ENCODE measurements at places on chromosomes 5 and 9.
A peak's percentile ranks its signal among the peaks of the same experiment; 100 is the strongest.

GRCh38 chr9:105391288-105391687 is 56.5 kb upstream of the FSD1L start:
- DNase-seq = no peak

DNA sequence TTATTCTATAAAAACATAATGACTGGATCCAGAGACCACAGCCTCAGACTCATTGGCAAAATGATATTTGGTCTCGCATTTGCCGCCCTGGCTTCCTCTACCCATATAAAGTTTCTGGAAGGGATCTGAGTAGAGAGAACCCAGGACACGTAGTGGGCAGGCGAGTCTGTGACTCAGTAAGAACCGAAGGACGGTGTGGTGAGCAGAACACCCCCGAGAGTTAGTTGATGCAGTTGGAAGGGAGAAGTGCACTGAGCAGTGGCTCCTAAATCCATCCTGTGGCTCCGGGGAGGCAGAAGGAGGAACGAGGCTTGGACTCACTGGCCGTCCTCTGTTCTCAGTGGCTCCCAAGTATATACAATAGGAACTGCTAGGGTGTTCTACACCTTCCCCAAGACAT is 11.5 kb downstream of the SPRY4 start:
- DNase-seq = no peak

GRCh38 chr5:160420331-160420610 is 1.4 kb upstream of the PTTG1 start:
- DNase-seq = no peak

- DNase-seq = no peak
These were observed 127.0 kb downstream of the RPS23 start for GRCh38 chr5:82151204-82151603.

- DNase-seq = no peak
These were observed 103.2 kb downstream of the DPYSL3 start for GRCh38 chr5:147406636-147407035.

DNA sequence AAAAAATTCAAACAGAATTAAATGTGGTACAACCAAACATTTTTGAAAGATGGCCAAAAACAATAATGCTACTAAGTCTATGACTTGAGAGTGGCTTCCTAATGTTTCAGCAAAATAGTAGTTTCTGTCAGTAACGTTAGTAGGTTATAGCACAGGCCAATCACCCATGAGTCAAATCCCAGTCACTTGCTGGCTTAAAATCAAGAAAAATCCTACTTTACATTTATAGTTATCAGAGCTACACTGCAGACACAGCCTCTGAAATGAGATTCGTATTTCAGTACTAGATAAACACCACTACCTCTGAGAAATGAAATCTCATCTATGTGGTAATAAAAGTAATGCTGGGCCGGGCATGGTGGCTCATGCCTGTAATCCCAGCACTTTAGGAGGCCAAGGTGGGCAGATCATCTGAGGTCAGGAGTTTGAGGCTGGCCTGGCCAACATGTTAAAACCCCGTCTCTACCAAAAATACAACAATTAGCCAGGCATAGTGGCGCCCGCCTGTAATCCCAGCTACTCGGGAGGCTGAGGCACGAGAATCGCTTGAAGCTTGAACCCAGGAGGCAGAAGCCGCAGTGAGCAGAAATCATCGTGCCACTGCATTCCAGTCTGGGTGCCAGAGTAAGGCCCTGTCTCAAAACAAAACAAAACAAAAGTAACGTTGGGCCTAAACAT is 6.1 kb downstream of the ZDHHC21 start:
- no peak for DNase-seq

DNA sequence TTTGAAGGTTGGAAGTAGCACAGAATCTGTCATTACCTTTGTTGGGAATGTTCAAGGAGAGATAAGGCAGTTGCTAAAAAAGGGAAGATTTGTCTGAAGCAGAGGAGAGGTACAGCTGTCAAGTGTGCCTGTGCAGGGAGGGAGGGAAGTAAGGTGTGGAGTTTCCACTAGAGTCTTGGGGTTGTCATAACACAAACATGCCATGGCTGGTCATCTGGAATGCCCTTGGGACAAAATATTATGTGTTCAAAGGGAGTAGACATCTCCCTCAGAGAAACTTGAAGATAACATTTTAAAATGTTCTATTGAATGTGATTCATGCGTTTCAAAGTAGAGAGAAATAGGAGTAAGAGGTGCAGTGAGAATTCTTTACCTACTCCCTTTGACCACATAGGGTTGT is 95.0 kb downstream of the MUSK start:
- no peak for DNase-seq

- DNase-seq = no peak
These were observed 614.5 kb downstream of the EFNA5 start for GRCh38 chr5:107056278-107056677.

DNA sequence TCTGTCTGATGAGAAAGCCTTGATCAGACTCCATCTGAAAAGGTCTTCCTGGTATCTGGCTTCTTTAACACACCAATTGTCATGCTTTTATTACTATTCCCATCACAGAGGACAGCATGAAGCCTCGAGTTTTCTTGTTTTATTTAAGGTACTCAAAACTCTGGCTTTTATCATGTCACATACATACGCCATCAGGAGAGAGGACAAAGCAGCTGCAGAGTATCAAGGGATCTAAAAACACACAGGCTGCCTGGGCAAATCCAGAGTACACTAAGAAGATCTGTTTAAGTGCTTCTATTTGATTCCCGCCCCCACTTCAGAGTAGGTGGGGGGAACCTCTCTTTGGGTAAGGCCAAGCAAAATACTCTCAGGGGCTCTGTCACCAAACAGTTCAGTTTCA is 277.2 kb downstream of the SPOCK1 start:
- no peak for DNase-seq

GRCh38 chr5:83527722-83528438 is 56.3 kb downstream of the VCAN start:
- DNase-seq = no peak

DNA sequence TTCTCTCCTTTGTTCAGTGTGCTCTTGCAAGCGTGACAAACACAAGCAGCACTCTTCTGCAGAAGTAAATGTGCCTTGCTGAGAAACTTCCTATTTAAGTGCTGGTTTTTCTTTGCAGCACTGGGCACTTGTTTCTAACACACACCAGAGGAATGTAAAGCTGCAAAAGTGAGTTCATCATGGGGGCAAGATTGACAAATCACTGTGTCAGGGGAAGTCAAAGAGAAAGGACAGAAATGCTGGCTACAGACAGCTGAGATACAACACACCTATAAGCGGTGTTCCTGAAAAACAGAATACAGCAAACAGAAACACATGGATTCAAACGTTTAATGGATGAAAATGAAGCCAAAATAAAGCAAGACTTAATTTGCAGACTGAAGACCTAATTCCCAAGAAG is 19.6 kb downstream of the ROR2 start:
- DNase-seq = no peak

GRCh38 chr5:170636206-170636605 is 132.4 kb downstream of the KCNIP1 start:
- no peak for DNase-seq

DNA sequence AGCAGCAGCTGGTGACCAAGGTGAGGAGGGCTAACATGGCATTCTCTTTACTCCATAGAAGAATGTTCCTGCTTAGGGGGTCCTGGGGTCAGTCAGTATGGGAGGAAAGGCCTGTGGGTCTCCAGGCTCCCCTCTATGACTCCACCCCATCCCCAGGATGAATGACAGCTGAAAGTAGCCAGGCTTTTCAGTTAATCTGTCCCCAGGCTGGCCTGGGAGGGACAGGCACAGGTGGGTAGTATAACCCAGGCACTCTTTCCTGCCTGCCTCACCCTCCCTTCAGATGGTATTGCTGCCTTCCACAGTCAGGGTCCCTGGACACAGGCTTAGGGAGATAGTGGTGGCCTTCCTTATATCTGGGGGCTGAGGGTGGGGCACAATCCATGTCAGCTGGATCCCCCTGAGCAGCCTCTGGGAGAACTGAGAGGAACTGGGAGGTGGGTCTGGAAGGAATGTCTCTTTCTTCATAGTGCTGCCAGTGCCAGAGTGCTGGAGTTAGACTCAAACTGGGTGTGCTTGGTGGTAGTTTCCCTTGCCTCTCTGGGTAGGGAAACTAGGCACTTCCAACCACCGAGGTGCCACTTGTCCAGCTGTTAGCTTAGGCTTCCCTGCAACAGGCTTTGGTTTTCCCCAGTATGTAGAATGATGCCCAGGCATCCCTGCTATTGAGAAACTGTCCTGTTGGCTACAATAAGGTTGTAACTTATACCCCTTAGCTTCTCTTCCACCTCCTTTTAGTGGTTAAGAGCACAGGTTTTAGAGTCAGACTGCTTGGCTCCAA is 27.8 kb downstream of the LARP1 start:
- no peak for DNase-seq

GRCh38 chr5:32711681-32712480 is 760 bp downstream of the NPR3 start:
- DNase-seq = no peak

- no peak for DNase-seq
These were observed 78.8 kb downstream of the F2RL2 start for GRCh38 chr5:76544268-76544926.

- no peak for DNase-seq
These were observed 48.7 kb downstream of the PCSK1 start for GRCh38 chr5:96384353-96384752.

DNA sequence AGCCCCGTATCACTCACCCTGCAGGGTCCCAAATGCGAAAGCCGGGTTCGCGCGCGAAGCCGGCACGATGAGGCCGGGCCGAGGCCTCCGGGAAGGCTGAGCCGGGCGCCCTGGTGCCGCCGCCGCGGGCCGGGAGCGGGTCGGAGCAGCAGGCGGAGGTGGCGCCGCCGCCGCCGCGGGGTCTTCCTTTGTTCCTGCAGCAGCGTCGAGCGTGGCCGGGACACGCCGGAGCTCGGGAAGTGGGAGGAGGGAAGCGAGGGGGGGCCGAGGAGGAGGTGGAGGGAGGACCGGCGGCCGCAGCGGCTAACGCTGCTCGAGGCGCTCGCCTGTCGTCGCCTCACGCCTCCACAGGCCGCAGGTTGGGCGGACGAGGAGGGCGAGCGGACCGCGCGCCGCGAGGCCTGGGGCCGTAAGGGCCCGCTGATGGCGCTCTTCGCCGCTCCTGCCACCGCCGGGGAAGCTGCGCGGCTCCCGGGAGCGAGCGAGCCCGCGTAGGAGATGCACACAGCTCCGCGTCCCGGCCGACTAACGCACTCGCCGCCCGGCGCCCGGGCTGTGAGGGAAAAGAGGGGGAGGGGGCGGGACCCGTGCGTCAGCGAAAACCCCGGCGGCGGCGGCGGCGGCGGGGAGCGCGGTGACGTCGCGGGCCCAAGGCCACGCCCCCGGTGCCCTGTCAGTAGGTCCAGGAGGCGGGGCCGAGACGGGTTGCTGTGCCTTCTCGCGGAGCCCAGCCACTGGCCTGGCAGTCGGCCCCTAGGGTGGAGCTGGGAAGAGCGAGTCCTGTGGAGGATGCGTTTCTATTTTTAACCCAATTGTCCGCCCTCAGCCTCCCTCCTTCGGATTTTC is at the start of gene ZFAND5:
TSS of gene ZFAND5 (minus strand) at position 530 of the 846 bp plus-strand sequence. CDS start 4,430 bp downstream, outside the sequence.
- DNase-seq = peak; percentile 81

- no peak for DNase-seq
These were observed 6.8 kb upstream of the CEP120 start for GRCh38 chr5:123429993-123430392.

- DNase-seq = peak; percentile 24
These were observed 16.7 kb downstream of the FGD3 start for GRCh38 chr9:92963831-92964606.

DNA sequence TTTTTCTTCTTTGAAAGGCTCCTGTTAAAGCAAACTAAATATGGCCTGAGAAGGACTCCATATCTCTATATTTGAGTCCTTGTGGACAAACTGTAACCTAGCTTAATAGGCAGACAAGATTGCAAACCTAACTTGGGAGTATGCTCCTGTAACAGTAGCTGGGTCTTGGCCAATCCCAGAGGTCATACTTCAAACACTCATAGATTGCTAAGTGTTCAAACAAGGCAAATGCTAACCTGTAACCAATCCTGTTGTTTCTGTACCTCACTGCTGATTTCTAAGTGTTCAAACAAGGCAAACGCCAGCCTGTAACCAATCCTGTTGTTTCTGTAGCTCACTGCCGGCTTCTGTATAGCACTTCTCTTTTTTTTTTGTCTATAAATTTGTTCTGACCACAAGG is 50.6 kb upstream of the CLK4 start:
- no peak for DNase-seq

DNA sequence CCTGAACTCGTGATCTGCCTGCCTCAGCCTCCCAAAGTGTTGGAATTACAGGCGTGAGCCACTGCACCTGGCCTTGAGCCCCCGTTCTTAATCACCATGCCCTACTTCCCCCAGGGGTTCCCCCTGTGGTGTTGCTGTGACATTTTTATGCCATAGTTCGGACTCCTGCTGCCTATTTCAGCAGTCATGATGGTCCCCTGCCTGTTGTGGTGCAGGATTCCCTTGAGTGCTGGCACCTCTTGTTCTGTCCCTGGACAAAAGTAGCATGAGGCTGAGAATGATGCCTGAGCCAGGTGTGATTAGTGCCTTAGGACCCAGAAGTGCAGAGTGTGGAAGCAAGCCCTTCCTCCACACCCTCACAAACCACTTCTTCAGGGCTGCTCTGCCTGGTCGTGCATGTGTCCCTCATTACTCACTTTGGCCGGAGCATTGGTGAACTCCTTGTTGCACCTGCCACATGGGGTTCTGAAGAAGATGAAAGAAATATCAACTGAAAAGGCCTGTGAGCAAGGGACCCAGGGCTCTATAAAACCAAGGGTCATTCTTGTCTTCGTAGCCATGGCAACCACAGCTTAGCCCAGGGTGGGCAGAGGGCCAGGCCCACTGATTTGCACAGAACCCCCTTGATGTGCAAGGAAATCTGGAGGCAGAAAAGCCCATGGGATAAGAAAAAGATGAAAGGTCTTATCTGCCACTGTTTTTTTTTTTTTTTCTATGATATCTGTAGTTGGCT is 228.0 kb downstream of the NTRK2 start:
- DNase-seq = no peak

DNA sequence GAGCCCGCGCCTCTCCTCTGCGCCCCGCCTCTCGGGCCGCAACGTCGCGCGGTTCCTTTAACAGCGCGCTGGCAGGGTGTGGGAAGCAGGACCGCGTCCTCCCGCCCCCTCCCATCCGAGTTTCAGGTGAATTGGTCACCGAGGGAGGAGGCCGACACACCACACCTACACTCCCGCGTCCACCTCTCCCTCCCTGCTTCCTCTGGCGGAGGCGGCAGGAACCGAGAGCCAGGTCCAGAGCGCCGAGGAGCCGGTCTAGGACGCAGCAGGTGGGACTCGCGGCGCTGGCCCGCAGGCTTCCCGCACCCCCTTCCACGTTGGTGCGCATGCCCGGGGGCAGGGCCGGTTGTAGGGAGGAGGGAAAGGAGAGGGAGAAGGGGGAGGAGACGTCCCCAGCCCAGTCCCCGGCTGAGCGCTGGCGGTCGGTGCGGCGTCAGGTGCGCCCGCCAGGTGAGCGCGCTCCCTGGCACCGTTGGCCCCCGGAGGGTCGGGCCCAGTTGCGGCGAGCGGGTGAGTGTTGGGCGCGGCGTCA is at the start of gene OCLN:
TSS of gene OCLN (plus strand) at position 400 of the 532 bp plus-strand sequence. CDS start 11,455 bp downstream, outside the sequence.
- DNase-seq = no peak

DNA sequence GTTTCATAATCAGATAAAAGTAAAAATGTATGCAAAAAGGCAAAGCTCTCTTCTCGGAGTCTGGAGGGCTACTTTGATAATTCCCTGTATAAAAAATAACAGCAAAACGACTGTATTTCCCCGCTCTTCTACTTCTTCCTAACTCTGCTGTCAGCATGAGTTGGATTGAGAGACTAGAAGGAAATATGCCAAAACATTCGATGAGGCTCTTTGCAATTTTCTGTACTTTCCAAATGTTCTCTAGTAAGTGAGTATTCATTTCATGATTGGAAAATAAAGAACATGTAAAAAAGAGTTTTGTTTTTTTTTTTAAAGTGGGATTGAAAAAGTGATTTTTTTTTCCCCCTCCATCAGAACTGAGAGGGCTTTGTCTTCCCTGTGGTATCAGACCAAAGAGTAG is 677.5 kb downstream of the ACTL7B start:
- DNase-seq = no peak

Data from esophagus squamous epithelium (tissue), 5 donors.